ENCODE measurements at places on chromosomes 6 and 20.

DNA sequence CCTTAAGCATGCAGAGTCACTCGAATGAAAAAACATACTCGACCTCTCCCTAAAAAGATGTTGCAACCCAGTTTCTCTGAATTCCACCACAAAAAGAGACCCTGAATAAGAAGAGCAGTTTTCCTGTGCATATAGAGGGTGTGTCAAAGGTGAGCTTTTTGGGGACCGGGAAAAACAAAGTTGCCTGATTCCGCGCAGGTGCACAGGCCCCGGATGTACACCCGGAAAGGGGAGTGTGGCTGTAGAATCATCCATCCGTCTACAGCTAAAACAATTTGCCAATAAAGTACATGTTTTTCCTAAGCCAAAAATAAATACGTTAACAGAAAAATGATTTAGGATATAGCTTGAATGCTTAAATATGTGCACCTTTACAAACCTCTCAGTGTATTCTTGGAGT is 41.2 kb upstream of the IRF4 start:
- DNase-seq: no peak

DNA sequence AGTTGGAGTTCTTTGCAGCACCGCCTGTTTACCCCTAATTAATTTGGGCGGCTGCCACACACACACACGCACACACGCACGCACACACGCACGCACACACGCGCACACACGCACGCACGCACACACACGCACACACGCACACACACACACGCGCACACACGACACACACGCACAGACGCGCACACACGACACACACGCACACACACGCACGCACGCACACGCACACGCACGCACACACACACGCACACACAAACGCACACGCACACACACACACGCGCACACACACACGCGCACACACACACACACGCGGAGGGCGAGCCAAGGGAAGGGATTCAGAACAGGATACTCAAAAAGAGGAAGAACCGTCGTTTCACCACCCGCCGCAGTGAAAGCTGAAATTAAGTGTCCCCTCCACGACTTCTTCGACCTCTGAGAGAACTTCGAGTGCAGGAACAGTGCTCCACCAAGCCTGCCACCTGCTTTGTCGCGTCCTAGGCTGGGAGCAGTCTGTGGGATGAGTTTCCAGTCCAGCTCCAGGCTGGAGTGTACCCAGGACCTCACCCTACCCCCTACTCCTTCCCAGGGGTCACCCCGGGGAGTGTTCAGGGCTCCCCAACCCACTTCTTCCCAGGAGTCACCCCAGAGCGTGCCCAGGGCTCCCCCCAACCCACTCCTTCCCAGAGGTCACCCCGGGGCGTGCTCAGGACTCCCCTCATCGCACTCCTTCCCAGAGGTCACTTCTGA is 1.1 kb downstream of the RNASET2 start:
- DNase-seq: peak; percentile 27

DNA sequence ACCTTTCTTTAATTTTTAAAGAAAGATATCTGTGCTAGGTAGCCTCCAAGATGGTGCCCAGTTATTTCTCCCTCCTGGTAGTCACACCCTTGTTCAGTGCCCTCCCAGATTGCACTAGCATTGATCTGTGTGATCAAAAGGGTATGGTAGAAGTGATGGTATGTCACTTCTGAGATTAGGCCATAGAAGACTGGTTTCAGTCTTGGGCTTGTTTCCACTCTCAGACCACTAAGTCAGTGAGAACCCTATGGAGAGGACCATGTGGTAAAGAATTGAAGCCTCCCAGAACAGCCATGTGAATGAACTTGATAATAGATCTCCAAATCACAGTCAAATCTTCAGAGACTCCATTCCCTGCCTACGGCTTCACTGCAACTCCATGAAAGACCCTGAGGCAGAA is 57.3 kb downstream of the THEMIS start:
- DNase-seq: no peak

- DNase-seq: no peak
These were observed 578.0 kb upstream of the NOX3 start for GRCh38 chr6:156033598-156033997.

DNA sequence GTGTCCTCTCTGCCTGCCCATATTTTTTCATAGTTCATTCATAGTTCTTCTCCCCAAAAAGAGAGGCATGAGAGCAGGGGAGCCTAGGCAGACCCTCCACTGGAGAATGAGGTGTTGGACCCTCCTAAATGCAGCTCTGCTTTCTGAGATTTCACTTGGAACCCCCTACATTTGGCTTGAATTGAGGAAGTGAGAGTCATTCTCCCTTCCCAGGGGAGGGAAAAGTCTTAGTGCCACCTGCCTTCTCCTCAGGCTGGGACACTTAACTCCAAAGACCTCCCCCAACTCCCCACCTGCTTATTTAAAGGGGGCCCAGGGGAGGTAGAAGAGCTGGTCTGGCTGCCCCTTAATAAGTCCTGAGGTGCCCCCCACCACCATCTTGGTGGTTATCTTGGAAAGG is 78.2 kb downstream of the CHMP4B start:
- no peak for DNase-seq

DNA sequence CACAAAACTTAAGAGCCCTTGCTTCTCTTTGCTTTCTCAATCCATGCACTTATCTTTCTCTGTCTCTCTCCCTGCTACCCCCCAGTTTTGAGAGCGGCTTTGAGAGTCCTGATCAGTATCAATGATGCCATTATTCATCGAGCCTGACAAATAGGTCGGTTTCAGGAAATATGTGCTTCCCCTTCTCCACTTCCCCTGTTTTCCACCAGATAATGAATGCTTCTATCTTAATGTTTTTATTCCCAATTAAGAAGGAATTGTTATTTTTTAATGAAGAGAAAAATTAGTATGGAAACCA is 117.7 kb downstream of the KIF13A start:
- DNase-seq: no peak

DNA sequence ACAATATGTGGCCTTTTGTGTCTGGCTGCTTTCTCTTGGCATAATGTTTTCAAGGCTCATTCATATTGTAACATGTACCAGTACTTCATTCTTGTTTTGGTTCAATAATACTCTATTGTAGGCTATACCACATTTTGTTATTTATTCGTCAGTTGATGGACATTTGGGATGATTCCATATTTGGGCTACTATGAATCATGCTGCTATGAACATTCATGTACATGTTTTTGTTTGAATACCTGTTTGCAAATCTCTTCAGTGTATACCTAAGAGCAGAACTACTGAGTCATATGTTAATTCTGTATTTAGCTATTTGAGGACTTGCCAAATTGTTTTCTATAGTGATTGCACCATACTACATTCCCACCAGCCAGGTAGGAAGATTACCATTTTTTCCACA is 259.9 kb downstream of the GMPR start:
- DNase-seq: no peak

DNA sequence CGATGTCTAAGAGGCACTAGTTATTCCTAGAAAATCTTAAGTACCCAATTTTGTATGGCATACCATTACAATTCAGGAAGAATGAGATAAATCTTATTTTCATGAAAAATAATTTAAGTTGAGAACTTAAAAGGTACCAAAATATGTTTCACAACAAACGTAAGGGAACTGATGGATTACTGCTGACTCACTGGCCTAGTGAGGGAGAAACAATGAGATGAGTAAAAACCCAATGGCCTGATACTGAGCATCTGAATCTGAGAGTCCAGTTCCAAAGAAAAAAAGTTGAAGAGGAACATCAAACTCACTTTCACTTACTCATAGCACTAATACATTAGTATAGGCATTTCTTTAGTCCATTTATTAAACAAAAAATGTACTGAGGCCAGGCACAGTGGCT is 56.0 kb downstream of the MDN1 start:
- no peak for DNase-seq

DNA sequence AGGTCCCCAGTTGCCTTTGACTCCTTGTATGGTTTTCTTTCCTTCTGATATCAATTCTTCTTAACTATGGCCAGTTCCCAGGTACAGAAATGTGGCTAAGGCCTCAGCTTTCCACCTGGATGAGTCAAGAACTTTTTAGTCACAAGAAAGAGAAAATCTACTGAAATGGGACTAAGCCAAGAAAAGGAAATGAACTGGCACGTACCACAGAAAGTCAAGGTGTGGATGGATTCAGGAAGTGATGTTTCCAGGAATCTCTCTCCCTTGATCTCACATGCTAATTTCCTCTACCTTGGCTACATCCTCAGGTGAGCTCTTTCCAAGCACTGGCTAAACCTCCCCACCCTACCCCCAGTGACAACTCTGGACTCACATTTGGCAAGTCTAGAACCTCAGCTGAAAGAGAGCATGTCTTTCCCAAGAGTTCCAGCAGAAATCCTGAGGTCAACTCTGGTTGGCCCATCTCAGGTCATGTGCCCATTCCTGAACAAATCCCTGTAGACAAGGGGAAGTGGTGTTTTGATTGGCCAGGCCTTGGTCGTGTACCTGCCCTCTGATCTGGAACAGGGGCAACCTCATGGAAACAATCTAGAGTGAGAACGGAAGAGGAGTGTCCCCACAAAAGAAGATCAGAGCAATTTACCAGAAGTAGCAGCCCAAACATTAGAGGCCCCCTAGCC is 205.3 kb downstream of the NFATC2 start:
- DNase-seq: no peak

GRCh38 chr6:66190858-66191257 is 483.8 kb upstream of the EYS start:
- no peak for DNase-seq

- DNase-seq: no peak
These were observed 98.0 kb downstream of the SNAP25 start for GRCh38 chr20:10316582-10316981.

DNA sequence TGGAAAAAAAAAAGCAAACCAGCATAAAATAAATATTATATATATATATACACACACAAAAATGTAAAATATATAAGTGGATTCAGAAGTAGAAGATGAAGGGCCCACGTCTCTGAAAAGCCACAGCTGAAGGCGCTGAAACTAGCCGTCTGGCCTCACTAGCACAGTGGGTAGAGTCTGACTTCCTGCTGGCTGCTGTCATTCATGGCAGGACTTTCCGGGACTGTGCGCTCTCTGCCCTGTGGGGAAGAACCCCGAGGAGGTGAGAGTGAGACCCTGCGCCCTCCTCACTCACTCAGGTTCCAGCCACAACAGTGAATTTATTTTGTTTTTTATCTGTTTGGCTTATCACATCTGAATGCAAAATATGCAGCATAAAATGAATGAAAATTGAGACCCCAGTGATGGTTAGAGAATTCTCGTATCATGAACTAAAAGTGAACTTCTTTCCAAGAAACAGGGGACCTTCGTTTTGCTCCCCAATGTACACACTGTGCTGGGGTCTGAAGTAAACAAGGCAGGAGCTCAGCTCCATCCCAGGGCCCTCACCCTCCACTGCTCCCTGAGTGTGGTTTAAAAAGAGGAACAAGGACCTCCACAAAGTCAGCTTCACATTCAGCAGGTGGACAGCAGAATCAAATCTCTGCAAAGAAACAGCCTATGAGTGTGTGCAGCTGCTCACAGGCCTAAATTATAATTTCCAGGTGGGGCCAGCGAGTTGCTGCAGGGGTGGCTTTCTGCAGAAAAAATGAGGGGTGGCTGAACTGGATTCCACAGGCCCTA is 1.3 kb upstream of the RAMACL start:
- no peak for DNase-seq

DNA sequence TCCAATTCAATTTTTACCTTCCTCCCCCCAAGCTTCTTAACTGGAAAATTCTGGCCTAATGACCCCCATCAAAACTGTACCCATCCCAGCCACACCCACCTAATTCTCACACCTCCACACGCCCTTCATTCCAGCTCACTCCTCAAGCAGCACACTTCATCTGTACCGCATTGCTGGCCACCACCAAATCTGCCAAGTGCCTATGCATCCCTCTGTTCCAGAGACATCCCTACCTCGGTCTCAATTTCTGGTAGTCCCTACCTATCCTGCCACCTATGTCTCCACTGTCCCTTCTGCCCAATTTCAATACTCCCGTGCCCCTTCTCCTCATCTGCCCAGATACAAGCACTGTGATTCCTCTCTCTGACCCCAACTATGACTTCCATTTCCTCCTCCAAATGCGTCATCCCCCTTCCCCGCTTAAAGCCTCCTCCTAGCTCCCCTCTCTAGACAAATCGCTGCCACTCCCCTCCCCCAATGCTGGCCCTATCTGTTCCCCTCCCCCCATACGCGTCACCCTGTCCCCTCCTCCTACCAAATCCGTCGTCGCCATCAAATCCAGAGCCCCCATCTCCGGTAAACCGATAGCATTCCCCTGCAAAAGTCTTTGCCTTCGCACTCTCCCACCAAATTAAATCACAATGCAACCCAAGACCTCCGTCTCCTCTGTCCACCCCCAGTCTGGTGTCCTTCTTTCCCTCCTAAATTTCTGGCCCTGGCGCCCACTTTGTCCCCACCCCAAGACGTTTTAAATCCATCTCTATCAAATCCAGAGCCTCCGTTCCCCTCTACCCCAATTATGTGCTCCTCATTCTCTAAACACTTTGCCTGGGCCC is 1.2 kb downstream of the MTCH1 start:
- peak; percentile 33 for DNase-seq

GRCh38 chr6:7390226-7390878 is 744 bp downstream of the RIOK1 start:
- DNase-seq: no peak

GRCh38 chr6:166809721-166810120 is 146.6 kb downstream of the RNASET2 start:
- no peak for DNase-seq

DNA sequence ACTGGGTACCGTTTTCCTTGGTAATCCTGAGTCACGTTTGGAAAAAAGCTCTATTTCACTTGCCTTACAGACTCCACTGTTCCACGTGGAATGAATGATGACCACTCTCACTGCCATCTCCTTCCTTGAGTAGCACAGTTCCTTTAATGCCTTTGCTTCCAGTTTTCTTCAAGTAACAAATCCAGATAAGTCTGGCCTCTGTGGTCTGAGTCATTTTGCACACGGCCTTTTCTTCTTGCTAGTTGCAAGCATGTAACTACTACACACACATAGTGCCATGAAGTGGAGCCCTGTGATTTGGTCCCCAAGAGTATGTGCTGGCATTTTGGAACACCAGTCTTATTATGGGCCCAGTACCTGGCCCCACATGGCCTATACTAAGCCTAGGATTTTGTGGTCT is 182.8 kb downstream of the SASH1 start:
- DNase-seq: no peak

DNA sequence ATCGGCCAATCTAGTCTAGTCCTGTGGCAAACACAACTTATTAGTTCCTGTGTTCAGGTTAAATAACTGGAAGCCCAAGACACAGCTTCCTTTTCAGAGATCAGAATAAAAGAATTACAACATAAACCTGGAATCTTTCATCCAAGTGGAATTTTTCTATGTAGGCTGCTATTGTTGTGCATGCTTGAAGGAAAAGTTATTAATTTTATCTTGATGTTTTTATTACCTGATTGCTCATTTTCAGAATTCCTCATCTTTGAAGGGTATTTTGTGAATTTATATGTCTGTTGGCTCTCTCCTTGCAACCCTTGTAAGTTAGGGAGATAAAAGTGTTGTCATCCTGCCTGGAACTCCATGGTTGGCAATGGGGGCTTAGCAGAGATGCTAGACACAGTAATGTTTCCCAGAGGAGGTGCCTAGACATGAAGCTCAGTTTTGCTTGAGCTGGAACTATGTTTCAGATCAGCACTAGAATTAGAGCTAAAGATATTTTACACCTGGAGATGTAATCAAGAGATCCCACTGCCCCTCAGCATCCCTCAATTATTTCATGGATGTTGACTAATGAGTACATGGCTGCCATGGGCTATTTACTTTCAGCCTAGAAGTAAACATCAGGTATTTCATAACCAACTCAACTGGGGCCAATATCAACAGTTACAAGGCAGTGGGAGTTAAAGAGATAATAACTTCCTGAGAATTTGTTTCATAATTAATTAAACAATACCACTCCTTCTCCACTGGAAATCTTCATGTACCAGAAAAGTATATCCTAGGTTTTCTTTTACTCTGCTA is 367.0 kb upstream of the MARCKS start:
- DNase-seq: no peak
